Esophagus mucosa (tissue), 1 donor: ENCODE measurements at places on chromosomes 1 and 21. TPM values are rescaled to one million over a fixed set of nuclear protein-coding genes. Genes with fewer than 3 reads are reported as not detected.

DNA sequence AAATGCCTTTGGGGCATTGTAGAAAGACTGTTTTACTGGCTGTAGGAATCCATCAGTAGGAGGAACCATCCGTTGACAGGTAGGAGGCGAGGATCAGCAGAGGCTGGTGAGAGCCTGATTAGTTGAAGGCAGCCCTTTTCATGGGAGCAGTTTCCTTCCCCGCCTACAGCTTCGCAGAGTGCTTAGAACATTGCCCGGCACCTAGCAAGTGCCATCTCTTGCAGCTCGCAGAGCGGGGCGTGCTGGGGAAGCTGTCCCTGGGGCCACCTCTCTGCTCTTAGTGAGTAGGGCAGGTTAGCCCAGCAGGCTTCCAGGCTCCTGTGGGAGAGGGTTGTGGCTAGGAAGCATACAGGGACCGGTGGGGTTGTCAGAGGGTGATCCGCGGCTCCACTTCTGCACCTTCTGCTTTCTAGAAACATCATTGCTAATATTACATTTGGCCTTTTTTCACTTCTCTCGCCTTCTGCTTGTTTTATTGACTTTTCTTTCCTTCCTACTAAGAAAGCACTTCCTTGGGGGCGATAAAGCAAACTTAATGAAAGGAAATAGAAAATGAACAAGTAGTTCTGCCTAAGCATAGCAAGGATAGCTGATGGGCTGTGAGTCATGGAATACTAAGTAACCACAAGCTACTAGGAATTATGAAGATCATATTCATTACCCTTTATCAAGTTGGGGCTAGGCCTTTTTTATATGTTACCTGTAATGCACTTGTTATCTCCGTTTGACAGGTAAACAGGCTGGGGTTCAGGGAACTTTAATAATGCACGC is 176.7 kb downstream of the GALNT2 start:
- ATAC-seq = no peak

DNA sequence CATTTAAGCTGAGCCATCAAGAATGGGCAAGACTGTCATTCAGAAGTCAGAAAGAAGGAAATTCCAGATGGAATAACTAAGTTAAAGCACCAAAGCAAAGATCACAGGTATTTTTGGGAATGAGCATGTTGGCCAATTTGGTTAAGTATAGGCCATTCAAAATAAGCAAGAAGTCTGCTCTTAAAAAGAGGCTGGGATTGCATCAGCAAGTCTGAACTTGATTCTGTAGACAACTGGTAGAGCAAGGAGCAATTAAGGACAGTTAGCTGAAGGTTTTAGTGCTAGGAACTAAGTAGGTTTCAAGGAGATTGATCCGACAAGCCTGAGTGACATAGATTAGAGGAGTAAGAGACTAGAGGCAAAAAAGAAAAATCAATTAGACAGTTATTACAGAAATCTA is 8.4 kb downstream of the ANKRD45 start:
- no peak for ATAC-seq

DNA sequence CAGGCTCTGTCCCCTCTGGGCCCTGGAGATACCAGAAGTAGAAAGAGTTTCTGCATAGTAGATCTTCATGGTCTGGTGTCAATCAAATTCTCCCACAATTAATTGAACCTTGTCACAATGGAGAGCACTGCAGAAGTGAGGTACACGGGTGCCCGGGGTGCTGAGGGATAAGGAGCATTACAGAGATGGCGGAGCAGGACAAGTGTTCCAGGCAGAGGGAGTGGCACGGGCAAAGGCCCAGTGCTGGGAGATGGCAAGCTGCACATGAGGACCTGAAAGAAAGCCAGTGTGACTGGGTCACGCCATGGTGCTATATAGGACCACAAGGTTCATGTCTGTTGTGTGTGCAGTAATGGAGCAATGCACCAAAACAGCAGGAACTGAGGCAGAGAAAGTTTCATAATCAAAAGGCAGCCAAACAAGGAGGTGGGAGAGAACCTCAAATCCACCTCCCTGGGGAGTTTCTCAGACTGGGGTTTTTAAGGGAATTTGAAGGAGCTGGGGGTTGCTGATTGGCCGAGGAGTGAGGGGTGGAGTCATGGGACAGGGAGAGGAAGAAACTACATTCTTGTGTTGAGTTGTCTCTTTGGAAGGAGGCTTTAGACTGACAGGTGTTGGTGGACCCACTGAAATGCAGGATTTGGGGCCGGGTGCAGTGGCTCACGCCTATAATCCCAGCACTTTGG is 27.7 kb downstream of the ACOT11 start:
- no peak for ATAC-seq

Gene SPAG17
- total RNA-seq = 18.8 TPM

- no peak for ATAC-seq
Measured at GRCh38 chr1:44780583-44781121, 5.3 kb downstream of the RPS8 start.

Gene RAB7B
- total RNA-seq = 18.9 TPM

Gene FAM72C
- 2.8 TPM for total RNA-seq

- ATAC-seq = peak; percentile 64
Measured at GRCh38 chr1:198620951-198621824, 17.7 kb upstream of the PTPRC start.

Gene HMGCS2
- total RNA-seq = 0.76 TPM

GRCh38 chr1:24735156-24735508 is 10.1 kb upstream of the CLIC4 start:
- ATAC-seq = no peak

DNA sequence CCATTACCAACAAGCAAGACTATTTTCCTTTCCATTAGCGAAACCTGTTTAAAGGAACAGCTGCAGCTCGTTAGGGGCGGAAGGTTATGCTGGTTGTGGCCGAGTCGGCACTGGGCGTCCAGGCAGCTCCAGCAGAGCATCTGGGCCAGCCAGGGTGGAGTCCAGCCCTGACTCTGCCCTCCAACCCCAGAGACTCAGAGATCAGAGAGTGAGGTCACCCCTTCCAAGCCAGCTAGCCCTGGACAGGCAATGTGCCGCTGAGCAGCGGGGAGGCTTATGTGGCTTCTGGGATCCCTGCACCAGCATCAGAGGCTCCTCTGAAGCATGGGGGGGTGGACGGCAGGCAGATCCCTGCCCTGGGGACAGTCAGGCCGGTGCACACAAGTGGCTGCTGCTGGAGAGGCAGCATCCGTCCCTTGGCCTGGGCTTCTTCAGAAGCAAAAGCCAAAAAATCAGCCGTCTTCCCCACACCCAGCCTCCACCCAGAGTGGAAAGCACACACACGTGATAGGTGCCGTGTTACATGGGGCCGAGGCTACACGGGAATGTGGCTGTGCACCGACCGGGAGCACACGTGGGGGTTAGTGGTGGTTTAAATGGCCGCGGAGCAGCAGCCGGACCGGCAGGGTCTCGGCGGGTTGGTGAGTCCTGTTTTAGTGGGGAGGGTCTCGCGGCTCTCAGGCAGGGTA is 30.1 kb downstream of the SLC66A1 start:
- ATAC-seq = no peak

Gene CD2
- 1.3 TPM for total RNA-seq

GRCh38 chr1:58583496-58583895 is 6.4 kb upstream of the TACSTD2 start:
- no peak for ATAC-seq

DNA sequence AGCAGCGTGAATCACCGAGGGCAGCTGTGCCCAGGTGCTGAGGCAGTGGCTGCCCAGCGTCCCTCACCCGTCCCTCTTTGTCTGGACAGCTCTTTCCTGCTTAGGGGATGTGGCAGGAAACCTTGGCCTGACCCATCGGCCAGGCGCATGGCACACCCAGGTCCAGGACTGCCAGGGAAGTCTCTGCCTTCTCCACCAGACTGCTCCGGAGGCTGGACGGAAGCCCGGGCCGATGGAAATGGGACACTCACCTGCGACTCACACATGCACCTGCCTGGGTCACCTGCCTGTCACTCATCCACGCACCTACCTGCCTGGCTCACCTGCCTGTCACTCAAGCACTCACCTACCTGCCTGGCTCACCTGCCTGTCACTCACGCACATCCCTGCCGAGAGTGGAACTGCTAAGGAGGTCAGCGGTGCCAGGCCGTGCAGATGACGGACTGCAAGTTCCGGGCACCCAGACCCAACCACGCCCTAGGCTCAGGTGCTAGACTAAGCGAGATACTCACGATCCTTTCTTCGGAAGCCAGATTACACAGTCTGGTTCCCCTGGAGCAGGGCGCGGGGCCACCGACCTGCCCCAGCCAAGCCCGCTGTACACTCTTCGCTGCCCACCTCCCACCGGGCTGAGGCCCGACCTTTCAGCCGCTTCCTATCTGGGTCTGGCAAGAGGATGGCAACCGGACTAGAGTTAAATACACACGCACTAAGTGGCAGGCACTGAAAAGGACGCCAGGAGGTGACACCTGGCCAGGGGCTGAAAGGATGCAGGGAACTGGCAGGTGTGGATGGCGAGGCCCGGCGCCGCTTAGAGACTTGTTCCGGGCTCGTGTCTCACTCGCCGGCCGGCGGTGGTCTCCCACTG is 1.1 kb downstream of the UBE2J2 start:
- ATAC-seq = peak; percentile 83

Gene CD101
- 1.5 TPM for total RNA-seq

- ATAC-seq = no peak
Measured at GRCh38 chr1:154220970-154221277, 169 bp downstream of the UBAP2L start.

- ATAC-seq = no peak
Measured at GRCh38 chr21:16633831-16634459, 878.9 kb upstream of the CXADR start.

DNA sequence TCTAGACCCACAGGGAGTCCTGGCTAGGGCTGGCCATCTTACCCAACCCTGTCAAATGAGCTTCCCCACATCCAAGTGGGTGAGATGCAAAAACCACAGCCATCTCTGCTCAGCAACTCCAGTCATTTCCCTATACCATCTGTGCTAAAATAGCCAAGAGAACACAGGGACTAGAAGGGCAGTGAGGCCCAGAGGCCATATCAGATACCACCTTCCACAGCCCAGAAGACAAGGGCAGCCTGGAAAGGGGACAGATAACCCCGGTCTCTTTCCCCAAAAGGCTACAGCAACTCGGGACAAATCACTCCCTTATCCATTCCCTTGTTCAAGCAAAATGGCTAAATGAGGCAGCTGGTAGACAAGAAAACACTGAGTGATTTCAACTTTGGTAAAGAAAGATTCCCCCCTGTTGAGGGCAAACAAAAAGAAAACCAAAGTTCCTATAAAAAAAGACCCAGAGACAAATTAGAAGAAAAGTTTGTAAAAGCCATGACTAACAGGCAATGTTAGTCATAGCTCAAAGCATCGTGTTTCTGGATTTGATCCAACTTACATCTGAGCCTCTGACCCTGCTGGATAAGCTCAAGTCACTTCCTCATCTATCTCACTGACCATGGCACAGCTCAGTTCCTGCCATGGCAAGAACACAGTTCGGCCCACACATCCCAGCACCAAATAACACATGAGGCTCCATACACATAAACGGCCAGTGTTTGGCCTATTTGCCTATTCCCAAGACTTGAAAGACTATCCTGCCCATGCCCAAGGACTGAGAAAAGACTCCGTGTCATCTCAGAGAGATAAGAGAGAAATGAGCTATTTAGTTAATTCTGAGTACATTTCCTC is 3.1 kb downstream of the LAMB3 start:
- peak; percentile 25 for ATAC-seq

GRCh38 chr1:29831500-29832117 is 595.3 kb downstream of the PTPRU start:
- ATAC-seq = no peak

GRCh38 chr1:100773444-100773843 is 53.9 kb downstream of the VCAM1 start:
- ATAC-seq = no peak

DNA sequence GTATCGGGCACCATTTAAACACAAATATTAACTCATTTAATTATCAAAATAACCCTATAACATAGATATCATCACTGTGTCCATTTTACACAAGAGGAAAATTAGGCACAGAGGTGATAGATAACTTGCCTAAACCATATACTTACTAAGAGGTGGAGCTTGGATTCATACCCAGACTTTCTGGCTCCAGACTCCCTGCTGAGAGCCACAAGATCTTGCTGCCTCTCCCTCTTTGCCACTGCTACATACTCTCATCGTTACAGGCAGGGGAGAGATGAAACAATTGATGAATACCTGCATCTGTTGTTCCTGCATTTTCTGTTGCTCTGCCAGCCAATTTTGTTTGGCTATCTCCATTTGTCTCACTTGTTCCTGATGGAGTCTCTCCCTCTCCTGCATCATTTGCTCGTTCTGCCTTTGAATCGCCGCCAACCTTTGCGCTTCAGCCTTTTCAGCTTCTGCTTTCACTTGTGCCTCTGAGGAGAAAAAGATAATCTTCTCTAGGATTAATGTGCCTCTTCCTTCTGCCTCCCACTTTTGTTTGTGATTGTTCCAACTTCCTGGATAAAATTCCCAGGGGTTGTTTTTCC is 10.6 kb downstream of the GBP5 start:
- no peak for ATAC-seq

DNA sequence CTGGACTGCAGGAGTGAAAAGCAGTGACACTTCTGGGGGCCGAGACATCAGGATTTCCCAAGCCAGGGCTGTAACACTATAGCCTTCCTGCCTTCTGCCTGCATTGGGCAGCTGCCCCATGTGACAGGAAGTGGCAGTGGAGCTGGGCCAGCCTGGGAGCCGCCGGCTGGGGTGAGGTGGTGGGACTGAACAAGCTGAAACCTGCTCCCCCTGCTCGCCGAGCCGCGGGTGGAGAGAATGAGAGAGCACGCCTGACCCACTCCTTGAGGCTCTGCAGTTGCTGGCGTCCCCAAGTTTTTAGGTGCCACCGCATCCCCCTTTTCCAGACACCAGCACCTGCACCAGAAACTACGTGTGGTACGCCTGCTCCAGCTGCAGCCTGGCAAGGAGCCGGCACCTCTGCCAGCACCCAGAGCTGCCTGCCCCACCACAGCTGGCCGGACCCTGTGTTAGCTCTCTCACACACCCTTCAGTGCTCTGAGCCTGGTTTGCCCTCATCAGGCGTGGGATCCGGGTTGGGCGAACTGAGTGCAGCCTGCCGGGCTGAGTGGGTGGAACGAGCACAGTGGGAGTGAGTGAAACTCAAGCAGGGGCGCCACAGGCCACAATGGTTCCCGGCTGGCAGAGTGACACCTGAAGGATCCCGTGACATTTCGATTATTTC is 119.4 kb downstream of the AKT3 start:
- peak; percentile 88 for ATAC-seq

GRCh38 chr1:58545591-58546519 is 671 bp downstream of the OMA1 start:
- ATAC-seq = peak; percentile 83

Gene TPR
- 57.0 TPM for total RNA-seq

DNA sequence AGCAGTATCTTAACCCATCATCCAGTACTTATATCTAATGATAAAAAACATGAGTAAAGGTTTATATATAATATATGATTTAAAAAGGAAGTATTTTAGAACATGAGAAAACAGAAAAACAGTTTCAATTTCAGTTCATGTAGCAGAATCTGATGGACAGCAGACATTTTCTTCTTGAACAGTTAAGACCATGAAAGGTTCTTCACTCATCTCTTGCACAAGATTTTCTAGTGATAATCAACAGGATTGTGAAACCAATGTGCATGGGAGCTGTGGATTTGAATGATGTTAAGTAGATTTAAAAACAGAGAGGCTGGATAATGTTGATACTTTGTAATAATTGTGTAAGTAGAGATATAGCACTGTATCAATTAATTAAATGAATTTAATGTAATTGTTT is 1297.6 kb downstream of the BRINP3 start:
- ATAC-seq = no peak
